ENCODE measurements at places on chromosomes 1 and 21.

DNA sequence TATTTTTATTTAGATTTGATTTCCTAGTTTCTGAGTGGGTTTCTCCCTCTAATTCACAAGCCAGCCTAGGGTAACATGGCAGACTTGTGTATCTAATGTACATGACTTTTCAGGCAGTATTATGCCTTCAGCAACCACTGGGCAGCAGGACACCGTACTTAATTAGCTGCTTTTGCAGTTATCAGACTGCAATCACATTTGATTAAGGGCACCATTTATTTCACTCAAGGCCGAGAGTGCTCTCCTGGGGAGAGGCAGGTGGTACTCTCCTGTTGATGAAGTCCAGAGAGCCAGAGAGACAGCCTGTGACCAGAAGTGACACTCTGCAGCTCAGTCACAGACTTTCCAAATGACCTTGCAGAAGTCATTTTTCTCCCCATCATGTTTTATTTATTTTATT, 18.7 kb downstream of the CYYR1 start:
- DNase-seq = no peak

DNA sequence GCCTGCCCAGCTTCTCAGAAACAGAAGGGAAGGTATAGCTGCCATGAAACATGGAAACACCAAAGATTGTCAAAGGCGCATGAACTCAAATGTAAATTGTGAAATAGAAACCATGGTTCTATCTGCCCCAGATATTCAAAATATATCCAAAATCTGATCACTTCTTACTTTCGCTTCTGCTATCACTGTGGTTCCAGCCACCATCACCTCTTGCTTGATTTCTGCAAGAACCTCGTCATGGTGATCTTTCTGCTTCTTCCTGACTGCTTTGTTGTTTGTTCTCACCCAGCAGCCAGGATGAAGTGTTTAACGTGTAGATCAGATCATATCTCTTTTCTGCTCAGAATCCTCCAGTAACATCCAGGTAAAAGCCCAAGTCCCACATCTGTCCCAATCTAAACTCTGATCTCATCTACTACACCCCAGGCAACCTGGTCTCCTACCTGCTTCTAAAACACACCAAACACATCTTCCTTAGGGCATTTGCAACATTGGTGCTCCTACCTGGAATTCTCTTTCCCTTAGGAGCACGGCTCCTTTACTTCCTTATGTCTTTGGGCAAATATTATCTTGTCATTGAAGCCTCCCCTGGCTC, 10.5 kb upstream of the LMO4 start:
- DNase-seq = no peak

DNA sequence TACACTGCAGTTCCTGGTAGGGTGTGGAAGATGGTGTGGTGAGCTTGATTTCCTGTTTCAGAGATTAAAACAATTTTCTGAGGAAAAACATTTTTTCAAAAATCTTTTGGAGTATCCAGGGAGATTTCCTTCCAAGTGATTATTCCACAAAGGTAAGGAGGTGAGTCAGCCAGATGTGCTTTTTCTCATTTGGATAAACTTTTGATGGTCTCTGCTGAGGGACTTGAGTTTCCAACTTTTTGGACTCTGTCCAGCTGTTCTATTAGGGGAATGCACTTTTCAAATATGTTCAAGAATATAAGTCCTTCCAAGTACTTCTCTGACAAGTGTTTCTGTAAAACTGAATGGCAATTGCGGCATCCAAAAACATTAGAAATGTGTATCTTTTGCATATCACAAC, 628.8 kb upstream of the ADAMTS5 start:
- DNase-seq = no peak

- DNase-seq = no peak
Observed at GRCh38 chr1:226181996-226182714, 4.4 kb downstream of the ACBD3 start.

GRCh38 chr1:74317663-74318062, 82.5 kb downstream of the TNNI3K start:
- DNase-seq = no peak

- DNase-seq = no peak
Observed at GRCh38 chr21:35940074-35940927, 120.0 kb downstream of the SETD4 start.

DNA sequence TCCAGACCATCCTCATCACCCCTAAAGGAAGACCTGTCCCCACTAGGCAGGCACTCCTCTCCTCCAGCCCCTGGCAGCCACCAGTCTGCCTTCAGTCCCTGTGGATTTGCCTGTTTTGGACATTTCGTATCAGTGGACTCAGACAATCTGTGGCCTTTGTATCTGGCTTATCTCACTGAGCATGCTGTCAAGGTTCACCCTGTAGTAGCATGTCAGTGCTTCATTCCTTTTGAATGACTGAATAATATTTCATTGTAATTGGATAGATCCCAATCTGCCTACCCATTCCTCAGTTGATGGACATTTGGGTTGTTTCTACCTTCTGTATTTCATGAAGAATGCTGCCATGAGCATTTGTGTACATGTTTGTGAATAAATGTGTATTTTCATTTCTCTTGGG, 32.9 kb upstream of the RNF187 start:
- DNase-seq = no peak

GRCh38 chr1:196143602-196144342, 464.5 kb downstream of the KCNT2 start:
- no peak for DNase-seq

DNA sequence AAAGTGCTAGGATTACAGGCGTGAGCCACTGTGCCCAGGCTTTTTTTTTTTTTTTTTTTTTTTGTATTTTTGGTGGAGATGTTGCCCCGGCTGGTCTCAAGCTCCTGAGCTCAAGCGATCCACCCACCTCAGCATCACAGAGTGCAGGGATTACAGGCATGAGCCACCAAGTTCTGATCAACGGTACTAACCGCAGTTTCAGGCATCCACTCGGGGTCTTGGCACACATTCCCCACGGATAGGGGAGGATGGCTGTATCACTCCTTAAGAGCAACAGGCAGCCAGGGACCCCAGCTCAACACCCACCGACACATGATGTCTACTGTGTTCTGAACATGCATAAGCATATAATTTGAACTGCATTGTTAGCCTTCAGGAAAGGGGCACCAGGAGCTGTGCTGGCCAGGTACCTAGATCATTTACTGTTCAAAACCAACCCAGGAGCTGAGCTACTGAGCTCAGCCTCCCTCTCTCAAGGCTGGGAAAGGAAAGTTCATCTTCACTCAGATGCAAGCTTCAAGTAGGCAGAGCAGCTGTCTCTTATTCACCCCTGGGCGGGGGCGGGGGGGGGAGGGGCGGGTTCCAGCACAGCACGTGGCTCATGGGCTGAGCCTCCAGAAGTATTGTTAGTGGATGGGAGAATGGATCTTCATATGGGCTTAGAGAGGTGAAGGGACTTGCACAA, 24.7 kb downstream of the CAPZB start:
- no peak for DNase-seq

GRCh38 chr21:33940881-33941245, 25.3 kb upstream of the ATP5PO start:
- DNase-seq = no peak

DNA sequence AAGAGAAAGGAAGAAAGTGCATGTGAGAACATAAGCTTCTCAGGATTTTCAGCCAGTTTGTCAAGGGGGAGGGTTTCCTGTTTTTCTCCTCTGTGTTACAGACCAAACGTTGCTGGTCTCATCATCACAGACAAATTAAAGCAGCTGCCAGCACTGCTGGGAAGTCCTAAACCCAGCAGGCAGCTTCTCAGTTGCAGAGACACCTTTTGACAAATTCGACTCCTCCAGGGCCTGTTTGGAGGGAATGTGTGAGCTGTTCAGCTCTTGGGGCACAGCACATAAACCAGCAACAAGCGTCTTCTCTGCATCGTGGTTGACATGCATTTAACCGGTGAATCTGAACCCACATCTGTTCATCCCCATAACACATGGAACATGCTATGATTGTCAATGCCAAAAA, 454.6 kb upstream of the RUNX1 start:
- no peak for DNase-seq

DNA sequence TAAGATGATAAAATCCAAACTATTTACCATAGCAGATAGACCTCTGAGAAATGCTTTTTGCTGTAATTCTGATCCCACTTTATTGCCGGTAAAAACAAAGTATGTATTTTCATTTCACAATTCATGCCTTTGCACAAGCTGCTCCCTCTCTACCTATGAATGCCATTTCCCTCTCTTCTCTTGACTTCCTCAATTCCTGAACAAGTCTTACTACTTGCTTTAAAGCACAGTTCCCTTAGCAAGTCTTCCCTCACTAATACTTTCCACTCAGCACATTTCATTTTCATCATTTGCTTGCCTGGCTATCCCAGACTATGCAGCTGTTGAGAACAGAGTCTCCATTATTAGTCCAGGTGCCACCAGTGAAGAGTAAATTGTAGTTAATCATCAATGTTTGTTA, 13.8 kb downstream of the GPATCH2 start:
- no peak for DNase-seq

DNA sequence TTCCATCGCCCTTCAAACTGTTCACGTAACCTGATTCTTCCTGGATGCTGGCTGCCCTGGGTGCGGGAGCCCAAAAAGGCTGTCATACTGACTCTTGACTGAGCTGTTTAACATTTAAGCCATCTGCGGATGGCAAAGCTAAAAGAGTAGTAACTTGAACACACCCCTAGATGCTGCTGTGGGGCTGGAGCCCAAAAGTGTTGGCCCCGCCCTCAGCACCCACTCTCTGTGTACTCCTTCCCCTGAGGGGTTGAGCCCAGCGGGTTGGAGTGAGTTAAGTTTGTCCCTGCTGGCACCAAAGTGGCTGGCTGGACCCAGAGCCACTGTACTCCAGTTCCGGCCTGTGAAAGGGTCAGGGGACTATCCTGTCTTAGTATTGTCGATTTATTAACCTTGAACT, 640.6 kb downstream of the PTPRU start:
- DNase-seq = no peak

DNA sequence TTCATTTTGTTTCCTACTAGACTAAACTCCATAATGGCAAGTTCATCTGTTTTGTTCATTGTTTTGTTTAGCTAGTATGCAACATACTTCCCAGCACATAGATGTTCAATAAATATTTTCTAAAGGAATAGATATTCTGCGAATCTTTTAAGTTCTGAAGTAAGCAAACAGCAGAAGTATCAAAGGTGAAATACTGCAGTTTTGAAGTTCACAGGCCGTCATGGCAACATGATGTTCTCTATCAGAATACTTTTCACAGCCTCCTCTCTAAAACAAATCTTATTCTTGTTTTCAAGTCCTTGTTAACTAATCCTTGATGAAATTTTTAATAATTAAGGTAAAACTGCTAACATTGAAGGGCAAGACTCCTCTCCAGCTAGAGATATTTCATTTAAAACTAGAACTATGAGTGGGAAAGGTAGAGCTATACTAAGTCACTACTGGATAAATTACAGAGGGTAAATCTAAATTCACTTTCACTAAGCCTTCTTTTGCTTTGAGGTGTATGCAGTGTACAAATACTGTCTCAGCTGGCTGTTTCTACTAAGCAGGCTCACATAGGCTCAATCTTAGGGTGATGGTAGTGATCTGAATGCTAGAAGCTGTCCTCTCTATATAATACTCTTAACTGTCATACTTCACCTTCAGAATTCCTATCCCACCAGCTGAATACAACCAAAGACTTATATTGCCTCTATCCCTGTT, 96.7 kb downstream of the ZZZ3 start:
- no peak for DNase-seq

- DNase-seq = no peak
Observed at GRCh38 chr1:38926091-38926490, 15.5 kb downstream of the RHBDL2 start.

DNA sequence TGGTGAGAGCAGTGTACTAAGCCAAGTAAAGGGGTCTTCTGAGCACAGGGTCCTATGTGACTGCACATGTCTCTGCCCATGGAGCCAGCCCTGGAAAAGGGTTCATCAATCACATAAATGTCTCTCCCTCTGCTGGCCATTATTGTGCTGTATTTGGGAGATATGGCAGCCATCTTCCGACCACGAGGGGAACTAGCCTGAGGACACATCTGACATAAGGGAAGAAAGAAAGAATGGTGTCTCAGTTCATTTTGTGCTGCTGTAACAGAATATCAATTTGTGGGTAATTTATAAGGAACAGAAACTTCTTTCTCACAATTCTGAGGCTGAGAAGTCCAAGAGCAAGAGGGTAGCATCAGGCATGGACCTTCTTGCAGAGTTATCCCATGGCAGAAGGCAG, 55.1 kb upstream of the GJA5 start:
- DNase-seq = no peak

- no peak for DNase-seq
Observed at GRCh38 chr1:20322825-20323612, 32.3 kb downstream of the VWA5B1 start.

- DNase-seq = no peak
Observed at GRCh38 chr1:66853379-66853778, 52.3 kb upstream of the INSL5 start.

DNA sequence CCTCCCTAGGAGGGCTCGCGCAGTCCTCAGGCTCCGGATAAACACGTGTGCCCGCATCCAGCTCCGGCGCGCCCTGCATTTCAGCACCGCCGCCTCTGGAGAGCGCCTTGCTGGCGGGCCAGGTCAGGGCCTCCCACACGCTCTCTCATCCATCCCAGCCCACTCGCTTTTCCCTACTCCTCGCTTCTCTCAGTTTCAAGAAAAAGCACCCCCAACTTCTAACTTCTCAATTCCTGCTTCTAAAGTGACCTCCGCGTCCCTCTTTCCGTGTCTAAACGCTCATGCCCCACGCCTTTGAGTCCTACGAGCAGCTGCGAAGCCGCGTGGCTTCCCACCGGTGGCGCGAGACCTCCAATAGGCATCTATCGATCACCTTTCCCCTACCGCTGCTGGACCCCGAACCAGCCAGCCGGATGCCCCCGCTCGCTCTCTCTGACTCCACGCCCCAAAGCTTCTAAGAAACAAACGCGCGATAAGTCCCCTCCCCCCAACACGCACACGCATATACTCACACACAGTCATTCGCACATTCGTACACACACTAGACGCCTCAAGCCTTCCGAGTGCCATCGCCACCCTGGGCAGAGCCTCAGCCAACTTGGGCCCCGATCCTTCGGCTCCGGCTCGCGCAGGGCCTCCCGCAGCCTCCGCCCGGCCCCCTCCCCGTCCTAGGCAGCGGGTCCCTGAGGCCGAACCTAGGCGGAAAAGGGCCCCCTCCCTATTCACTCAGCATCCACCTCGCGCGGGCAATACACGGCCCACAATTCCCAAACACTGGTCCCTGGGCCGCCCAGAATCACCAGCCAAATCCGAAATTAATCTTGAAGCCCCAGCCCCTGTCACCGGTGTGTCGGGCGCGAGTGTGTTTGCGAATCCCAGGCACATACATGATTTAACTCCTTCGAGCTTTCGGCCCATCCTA, 1.1 kb downstream of the NMNAT2 start:
- no peak for DNase-seq

DNA sequence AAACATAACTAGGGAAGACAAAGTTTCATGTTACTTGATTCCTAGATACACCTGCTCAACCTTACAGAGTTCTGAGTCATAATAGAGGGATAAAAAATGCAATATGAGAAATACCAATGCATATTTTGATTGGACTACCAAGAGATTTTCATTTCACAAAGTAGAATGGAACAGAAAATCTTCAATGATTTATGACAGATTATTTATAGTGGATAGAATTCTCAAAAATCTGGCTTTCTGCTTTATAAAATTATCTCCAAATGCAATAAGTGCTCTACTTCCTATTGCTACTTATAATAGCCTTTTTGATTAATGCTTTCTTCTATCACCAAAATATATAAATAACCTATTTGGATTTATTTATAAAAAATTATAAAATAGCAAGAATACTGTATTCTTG, 18.9 kb upstream of the ATP6V1G3 start:
- no peak for DNase-seq

GRCh38 chr1:210233495-210234328, 1.1 kb downstream of the SERTAD4 start:
- no peak for DNase-seq
